ENCODE measurements at places on chromosomes 13 and 19. TPM values are rescaled to one million over a fixed set of nuclear protein-coding genes. Genes with fewer than 3 reads are reported as not detected.

CRB3 gene
- 0.55 TPM for total RNA-seq

DNA sequence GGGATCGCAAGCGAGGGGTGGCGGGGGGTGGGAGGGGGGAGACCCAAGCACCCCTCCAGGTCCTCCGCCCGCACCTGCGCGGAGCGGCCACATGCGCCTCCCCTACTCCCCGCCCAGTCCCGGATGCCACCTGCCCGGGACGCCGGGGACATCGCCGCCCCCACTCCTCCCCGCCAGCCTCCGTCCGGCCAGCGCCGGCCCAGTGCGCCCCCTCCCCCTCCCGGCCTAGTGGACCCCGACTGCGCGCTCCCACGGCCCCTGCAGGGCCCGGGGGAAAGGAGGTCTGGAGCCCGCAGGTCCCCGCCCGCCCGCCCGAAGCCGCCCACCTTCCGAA is 263 bp downstream of the RHPN2 start:
- DNase-seq: no peak

HTR2A gene
- total RNA-seq: not detected

DNA sequence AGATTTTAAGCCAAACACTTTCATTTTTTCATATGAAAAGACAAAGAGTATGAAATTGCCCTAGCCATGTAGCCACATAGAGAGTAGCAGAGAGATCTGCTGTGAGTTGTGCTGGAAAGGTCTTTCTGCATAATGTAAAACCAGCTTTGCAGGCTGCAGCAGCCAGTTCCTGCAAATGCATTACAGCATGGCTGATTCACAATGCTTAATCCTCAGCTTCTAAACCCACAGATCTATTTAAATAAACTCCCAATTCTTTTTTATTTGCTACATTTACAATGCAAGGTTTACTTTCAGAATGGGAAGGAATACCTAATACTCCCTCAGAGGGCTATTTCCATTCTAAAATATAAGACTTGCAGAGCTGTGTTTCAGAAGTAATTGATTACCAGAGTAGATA is 185.6 kb upstream of the STARD13 start:
- DNase-seq: no peak

GRCh38 chr13:44237276-44237767 is 136.3 kb upstream of the SERP2 start:
- peak; percentile 68 for DNase-seq

DAND5 gene
- total RNA-seq: 0.21 TPM

DNA sequence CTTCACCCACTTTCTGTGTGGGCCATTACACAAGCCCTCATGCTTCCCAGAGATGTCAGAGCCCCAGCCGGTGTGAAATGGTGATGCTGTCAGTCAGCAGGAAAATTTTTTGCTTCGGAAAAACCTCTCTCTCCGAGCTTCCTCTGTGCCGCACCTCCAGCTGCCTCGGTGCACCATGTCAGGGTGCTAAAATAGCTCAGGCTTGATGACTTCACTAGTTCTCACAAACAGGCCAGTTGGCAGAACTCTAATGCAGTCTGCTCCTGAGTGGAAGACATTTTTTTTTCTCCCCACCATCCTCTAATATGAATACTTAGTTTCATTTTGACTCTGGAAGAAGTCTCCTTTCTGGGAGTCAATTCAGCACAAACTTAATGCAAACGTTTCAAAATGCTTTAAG is 71.3 kb downstream of the KLF12 start:
- peak; percentile 68 for DNase-seq

ZNF844 gene
- 1.3 TPM for total RNA-seq

DNA sequence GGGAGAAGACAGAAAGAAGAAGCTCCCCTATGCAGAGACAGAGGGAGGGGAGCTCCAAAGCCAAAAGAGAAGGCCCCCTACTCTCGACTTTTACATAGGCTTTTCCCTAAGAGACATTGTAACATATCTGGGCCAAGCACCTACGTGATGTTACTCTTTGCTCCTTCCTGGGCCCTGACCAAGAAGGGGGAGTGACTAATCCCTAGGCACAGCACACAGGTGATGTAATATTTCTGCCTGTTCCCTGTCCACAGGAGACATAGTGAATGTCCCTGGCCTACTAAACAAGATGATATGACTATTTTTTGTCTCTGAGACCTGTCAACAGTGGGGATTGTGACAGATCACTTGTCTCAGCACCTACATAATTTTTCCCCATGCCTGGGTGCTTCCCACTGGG is 15.9 kb upstream of the ZNF254 start:
- no peak for DNase-seq

- no peak for DNase-seq
Measured at GRCh38 chr19:709965-710571, 1.3 kb downstream of the PALM start.

GRCh38 chr19:10325732-10326131 is 7.6 kb downstream of the RAVER1 start:
- no peak for DNase-seq

DNA sequence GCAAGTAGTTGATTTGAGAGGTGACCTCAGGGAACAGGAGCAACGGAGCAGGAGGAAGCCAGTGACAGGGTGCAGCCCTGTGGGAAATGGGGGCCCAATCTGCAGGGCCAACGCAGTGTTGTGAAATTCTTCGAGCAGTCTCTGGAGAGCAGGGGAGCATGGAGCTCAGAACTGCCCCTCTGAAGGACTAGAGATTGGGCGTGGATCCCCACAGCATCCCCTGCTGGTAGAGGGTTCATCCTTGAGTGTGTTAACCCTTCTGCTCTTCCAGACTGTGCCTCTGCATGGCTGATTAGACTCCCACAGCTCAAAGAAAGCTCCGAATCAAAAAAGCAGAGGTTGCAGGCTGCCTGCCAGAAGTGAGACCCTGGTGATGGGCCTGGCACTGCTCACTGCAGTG is 77.9 kb upstream of the UQCRFS1 start:
- no peak for DNase-seq

DNA sequence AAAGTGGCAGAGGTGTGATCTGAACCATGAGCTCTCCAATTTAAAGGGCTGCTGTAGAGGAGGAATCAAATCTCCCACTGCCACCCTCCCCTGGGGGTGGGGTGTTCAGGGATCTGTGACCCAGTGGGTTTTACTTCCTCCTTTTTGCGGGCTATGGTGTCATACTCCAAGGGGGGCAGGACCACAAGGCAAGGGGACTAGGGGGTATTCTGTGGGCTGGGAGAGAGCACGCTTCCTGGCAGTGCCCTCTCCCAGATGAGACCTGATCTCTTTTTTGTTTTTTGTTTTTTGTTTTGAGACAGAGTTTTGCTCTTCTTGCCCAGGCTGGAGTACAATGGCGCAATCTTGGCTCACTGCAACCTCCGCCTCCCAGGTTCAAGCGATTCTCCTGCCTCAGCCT is 10.3 kb downstream of the PLD3 start:
- no peak for DNase-seq

GRCh38 chr13:112885782-112886268 is 83.2 kb upstream of the MCF2L start:
- DNase-seq: no peak

GRCh38 chr19:14582894-14583340 is at the start of gene CLEC17A:
CLEC17A (plus strand) TSS chr19:14583084; CDS start chr19:14583161, 77 bp downstream.
- DNase-seq: no peak

DNA sequence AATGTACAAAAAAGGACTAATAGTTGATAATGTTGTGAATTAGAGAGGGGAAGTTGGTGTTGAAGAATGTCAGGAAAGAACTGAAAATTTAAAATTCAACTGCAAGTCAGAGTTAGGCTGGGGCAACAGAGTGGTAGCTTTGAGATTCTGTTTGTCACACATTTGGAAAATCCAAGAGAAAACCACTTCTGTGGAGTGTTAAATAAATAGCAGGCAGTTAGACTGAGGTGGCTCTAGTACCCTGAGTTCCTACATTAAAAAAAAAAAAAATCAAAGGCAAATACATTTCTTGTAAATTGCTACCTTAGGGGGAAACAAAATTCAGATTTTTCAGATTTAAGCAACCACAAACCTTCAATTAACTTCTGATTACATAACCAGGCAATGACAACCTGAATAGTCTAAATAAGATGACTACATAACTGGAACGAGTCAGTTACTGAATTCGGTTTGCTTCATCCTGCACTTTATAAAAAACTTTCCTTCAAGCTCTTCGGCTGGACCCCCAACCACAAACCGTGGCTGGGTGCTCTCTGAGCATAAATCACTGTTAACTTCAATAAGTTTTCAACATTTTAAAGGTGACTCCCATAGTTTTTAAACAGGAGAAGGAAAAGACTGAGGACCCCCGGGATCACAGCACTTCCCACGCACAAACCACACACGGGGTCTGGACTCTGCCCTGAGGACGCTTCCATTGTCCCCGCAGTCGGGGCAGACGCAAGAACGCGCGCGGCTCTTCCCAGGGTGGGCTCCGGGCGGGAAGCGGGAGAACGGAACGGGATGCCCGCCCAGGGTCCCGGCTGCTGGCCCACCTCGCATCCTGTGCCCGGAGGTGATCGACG is 725 bp downstream of the ZNF682 start:
- DNase-seq: peak; percentile 40

PPM1N gene
- total RNA-seq: 4.3 TPM

ANGPTL8 gene
- not detected for total RNA-seq

DNA sequence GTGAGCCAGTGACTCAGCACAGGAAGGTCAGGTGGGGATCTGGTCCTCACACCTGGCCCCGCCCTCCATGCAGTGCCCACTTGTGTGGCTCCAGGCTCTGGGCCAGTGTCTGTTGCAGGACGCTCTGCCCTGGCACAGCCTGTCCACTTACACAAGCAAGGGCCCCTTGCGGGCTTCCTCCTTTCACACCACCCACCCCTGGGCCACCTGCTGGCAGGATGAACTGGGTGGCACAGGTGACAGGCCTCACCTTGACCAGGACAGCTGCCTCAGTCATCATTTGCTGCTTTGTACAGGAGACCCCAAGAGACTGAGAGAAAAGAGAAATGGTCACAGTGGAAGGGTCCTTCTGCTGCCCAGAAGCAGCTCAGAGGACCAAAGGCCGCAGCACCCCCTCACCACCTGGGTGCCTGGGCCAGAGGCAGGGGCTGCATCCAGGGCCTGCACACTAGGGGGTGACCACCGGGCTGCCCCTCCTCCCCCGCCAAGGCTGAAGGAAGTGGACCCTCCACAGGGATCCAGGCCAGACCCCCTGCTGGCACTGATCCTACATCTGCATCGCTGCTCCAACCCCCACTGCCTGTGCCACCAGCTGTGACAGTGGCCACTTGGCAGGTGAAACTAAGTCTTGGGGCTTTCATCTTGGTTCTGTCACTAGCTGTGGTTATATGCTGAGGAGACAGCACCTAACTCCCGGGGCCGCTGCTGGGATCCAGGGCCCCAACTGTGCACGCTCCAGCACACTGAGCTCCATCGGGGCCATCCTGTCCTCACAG is 110.3 kb downstream of the TUBA3C start:
- peak; percentile 8 for DNase-seq

DNA sequence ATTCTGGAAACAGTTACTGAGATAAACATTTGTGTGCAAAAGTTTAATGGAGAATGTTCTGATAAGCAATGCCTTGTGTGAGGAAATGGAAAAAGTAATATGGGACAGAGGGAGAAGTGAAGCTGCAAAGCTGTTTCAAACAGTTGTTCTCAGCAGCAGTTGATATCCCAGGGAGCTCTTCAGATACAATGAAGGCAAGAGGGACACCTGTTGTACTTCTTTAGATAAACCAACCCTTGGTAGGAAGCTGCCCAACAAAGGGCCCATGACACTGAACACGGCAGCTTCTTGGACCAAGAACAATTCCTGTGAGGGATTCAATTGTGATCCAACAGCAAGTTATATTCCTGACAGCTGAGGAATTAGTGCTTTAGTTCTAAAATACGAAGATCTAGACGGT is 894.3 kb upstream of the PCDH20 start:
- no peak for DNase-seq

GRCh38 chr19:41364524-41365391 is 809 bp upstream of the B9D2 start:
- no peak for DNase-seq

GRCh38 chr19:8688930-8689329 is 9.7 kb downstream of the ACTL9 start:
- DNase-seq: no peak

- no peak for DNase-seq
Measured at GRCh38 chr13:112653071-112653470, 36.8 kb upstream of the ATP11A start.

KANK3 gene
- 3.7 TPM for total RNA-seq

DNA sequence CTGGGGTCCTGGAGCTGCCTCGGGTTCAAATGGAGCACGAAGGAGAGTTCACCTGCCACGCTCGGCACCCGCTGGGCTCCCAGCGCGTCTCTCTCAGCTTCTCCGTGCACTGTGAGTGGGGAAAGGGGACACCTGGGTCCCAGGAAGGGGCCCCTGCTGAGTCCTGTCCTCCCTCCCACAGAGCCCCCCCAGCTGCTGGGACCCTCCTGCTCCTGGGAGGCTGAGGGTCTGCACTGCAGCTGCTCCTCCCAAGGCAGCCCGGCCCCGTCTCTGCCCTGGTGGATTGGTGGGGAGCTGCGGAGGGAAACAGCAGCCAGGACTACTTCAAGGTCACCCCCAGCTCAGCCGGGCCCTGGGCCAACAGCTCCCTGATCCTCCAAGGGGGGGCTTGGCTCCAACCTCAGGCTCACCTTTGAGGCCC is 11.0 kb upstream of the SIGLEC11 start:
- no peak for DNase-seq

ZSCAN4 gene
- total RNA-seq: not detected

RHPN2 gene
- total RNA-seq: 2.4 TPM

APOE gene
- 0.47 TPM for total RNA-seq

NLRP11 gene
- not detected for total RNA-seq

- DNase-seq: no peak
Measured at GRCh38 chr13:99265821-99266426, 7.7 kb upstream of the GPR18 start.

Data from activated CD8-positive, alpha-beta memory T cell treated with anti-CD3 and anti-CD28 coated beads, Interleukin-2, amount 10 ng/mL, durations not matched to agents 7 days and 5 days (primary cell).